Type B pancreatic cell (in vitro differentiated cells): ENCODE measurements at places on chromosomes 3 and 15. TPM values are rescaled to one million over a fixed set of nuclear protein-coding genes. Genes with fewer than 3 reads are reported as not detected.

DNA sequence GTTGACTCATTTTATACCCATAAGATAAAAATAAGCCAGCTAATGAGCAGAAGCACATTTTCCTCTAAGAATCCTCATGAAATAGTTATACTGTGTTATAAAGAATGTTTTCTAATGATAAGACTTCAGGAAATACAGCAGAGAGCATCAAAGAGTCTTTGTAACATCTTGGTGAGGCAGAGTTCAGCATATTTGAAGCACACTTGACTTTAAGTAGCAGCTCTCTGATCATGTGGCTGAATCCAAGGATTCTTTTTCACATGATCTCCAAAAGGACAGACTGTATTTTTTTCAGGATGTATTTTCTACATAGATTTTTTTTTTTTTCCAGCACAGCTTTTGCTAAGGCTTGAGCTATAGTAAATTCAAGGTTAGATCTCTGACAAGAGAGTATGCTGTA lies 195.1 kb downstream of the SI start:
- peaks cover 2% of the 10 kb centered on the region for H3K27me3 ChIP-seq
- no peak overlapping the region for H3K4me3 ChIP-seq
- no peak overlapping the region for H3K27ac ChIP-seq
- H3K4me1 ChIP-seq = no peaks in the 10 kb centered on the region
- no peak for DNase-seq

HACL1 gene
- total RNA-seq = 16.5 and 20.5 TPM in 2 replicates

GRCh38 chr3:109122690-109123089 lies 4.8 kb upstream of the MORC1 start:
- peaks cover 4% of the 10 kb centered on the region for H3K27me3 ChIP-seq
- peaks cover 12% of the 10 kb centered on the region for H3K4me1 ChIP-seq
- H3K36me3 ChIP-seq = no peaks in the 10 kb centered on the region
- H3K27ac ChIP-seq = no peak overlapping the region

DNA sequence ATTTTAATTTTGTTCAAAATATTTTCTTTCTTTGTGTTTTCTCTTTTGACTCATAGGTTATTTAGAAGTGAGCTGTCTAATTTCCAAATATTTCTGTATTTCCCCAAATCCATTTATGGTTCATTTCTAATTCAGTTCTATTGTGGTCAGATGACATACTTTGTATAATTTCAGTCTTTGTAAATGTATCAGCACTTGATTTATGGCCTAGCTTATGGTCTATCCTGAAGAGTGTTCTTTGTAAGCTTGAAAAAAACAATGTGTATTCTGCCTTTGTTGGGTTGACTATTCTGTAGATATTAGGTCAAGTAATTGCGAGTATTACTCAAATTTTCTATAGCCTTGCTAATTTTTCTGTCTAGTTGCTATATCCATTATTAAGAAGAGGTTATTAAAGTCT lies 311.2 kb downstream of the OCA2 start:
- H3K4me1 ChIP-seq = no peaks in the 10 kb centered on the region
- DNase-seq = no peak
- H3K27me3 ChIP-seq = no peaks in the 10 kb centered on the region
- H3K27ac ChIP-seq = no peak overlapping the region

GNB4 gene
- total RNA-seq = 11.9 and 26.8 TPM in 2 replicates
